ENCODE measurements at places on chromosomes 5 and 9.

GRCh38 chr5:17189381-17190036 is 27.9 kb upstream of the BASP1 start:
- no peak for DNase-seq

GRCh38 chr5:101084353-101084752 is 181.3 kb upstream of the ST8SIA4 start:
- no peak for DNase-seq

GRCh38 chr9:130107955-130108354 is 54.2 kb downstream of the GPR107 start:
- DNase-seq, result no peak

GRCh38 chr5:116939641-116940040 is 365.0 kb upstream of the SEMA6A start:
- DNase-seq, result no peak

- no peak for DNase-seq
Observed at GRCh38 chr9:14671377-14671776, 21.9 kb downstream of the ZDHHC21 start.

- no peak for DNase-seq
Observed at GRCh38 chr5:14301186-14301585, 158.0 kb downstream of the TRIO start.

DNA sequence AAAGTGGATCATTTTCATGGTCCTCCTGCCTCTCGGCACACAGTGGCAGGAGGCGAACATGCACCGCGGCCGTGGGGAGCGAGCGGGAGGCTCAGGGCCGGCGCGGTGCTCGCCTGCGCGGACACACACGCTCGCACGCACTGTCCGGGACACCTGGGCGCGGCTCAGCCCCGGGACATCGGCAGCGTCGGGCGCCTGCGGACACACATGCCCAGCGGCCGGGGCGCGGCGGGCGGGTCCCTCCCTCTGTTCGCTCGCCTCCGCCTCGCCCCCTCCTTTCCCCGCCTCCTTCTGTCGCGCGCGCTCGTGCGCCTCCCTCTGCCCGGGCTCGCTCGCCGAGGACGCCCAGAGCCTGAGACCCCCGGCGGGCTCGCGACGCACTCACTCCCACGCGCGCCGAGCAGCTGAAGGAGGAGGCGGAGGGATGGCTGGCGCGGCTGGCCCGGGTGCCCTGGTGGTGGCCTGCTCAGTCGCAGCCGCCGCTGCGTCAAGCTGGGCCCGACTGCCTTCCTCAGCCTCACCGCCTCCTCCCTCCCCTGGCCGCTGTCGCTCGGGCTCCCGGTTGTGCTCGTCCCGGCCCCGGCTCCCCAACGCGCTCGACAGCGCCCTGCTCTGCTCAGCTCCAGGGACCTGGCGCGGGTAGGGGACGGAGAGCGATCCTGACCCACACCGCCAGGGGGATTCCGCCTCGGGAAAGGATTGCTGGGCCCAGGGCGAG is at the start of gene FRMD3:
TSS of gene FRMD3 (minus strand) at position 230 of the 718 bp plus-strand sequence. CDS start at position 60, 170 bp downstream.
- DNase-seq, result no peak

DNA sequence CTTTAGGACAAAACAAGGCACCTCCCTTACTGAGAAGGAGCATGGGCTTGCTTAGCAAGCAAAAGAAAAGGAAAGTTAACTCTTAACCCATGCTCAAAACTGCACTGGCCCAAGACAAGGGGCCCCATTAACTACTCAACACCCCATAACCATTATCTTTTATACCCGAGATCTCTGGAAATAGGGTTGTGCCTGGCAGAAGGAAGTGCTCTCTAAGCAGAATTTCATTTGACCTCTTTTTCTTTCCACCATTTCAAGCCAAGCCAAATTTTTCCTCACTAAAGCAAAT is 167.2 kb downstream of the RASEF start:
- DNase-seq, result no peak
